ENCODE measurements at places on chromosomes 16 and 17. TPM values are rescaled to one million over a fixed set of nuclear protein-coding genes. Genes with fewer than 3 reads are reported as not detected.
A peak's percentile ranks its signal among the peaks of the same experiment; 100 is the strongest.

The CD300LB gene
- 0.09 TPM for polyA plus RNA-seq

DNA sequence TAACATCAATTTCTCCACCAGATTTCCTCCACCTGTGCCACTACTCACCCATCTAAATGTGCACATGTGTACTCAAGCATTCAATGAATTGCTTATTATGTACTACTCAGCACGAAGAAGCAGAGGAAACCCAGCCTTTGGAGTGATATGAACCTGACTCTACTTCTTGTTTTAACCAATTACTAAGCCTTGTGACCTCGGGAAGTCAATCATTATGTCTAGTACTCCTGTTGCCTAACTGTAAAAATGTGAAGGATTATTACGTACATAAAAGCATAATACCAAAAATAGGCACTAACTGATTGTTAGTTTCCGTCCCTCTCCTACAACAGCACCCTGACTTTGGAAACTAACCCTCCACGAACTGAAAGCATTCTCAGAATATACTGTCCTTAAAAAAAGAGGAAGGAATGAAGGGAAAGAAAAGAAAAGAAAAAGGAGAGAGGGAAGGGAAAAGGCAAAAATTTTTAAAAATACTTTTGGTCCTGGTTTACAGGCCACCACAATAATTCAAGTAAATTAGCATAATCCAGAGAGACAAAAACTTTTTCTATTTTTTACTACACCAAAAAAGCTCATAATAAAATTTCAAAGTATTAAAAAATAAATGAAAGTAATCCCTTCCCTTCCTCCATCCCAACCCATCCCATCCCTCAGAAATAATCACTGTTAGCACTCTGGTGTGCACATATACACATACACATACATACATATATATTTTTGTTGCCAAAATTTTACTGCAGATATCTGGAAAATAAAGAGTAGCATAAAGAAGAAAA is 53.6 kb downstream of the KANSL1 start:
- no peak for DNase-seq

The GLG1 gene
- polyA plus RNA-seq, result 46.8 TPM

DNA sequence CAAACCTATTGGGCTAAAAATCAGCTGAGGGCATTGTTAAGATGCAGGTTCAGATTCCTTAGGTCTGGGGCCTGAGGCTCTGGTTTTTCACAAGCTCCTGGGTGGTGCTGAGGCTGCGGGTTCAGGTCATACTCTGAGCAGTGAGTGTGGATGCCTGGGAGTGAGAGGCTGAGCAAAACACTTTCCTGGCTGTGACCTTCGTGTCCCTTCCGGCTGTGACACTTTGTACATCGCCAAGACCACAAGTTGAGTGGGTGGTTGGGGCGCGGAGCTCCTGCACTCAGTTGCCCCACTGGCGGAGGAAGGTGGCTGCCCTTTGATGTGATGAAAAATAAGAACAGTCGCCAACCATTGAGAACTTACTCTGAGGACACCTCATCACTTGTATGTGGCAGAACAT is 24.8 kb downstream of the CCR7 start:
- peak; percentile 36 for DNase-seq

The TBC1D3L gene
- polyA plus RNA-seq, result 2.8 TPM

- no peak for DNase-seq
Observed at GRCh38 chr16:8247993-8248392, 342.3 kb downstream of the TMEM114 start.

DNA sequence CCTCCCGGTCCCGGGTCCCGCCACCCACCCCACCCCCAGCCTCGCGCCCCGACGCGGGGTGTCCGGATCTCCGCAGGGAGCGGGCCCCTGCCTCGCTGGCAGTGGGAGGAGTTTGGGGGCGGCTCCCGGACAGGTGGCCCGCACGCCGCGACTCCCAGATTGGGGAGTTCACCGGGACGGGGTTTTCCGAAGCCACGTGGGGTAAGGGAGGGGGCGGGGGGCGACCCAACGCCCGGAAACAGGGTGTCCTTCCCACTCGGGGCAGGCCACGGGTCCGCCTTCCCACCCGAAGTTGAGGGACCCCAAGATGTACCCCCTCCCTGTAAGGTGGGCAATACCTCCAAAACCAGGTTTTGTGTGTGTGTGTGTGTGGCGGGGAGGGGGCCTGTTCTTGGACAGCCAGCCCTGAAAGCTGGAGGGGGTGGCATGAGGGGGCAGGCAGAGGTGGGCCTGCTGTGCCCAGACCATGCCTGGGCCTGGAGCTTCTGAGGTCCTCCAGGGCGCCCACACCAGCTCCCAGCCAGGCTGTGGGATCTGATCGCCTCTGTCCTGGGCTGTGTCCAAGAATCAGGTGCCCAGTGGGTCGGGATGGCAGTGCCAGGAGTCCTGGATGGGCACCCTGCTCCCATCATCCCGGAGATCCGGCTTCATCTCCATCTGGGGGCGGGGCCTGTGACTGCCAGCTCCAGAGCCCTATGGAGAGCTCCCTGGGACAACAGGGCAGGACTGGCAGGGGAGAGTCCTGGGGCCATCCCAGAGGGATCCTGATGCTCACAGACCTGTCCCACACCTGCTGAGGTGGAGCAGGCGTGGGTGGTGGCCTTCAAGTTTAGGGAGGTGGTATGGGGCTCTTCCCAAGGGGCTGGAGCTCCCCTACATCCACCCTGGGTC is 767 bp downstream of the SYNGR2 start:
- DNase-seq, result peak; percentile 80

DNA sequence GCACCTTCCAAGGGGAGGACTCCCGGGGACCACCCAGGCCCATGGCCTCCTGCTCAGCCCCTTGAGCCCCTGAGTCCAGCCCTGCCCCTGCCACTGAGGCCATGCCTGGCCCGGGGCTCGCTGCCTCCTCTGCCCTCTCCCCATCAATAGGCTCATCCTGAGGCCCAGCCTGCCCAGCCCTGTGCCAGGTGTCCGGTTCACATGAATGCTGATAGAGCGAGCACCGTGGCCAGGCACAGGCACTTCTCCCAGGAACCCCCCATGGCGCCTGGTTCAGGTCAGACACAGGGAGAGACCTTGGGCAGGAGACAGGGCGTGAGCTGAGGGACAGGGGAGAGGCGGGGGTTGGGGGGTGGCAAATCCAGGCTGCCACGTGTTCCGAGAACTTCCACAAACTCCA is 2.8 kb upstream of the PVALEF start:
- DNase-seq, result no peak

The METTL26 gene
- 128 TPM for polyA plus RNA-seq

The CDH1 gene
- 0.14 TPM for polyA plus RNA-seq

DNA sequence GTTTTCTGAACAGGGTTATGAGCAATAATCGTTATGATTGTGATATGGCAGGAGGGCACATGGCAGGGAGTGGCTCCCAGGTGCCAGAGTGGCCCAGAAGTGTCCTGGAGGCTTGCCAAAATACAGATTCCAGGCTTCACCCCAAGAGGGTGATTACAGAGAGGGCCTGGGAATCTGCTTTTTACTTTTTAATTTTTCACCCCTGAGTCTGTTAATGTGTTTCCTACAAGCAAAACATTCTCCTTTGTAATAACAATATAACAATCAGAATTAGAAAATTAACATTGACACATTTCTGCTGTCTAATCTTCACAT is 212.4 kb downstream of the SNX29 start:
- DNase-seq, result no peak

The AGRP gene
- polyA plus RNA-seq, result not detected

- no peak for DNase-seq
Observed at GRCh38 chr17:15914400-15915170, 30.3 kb upstream of the ADORA2B start.

DNA sequence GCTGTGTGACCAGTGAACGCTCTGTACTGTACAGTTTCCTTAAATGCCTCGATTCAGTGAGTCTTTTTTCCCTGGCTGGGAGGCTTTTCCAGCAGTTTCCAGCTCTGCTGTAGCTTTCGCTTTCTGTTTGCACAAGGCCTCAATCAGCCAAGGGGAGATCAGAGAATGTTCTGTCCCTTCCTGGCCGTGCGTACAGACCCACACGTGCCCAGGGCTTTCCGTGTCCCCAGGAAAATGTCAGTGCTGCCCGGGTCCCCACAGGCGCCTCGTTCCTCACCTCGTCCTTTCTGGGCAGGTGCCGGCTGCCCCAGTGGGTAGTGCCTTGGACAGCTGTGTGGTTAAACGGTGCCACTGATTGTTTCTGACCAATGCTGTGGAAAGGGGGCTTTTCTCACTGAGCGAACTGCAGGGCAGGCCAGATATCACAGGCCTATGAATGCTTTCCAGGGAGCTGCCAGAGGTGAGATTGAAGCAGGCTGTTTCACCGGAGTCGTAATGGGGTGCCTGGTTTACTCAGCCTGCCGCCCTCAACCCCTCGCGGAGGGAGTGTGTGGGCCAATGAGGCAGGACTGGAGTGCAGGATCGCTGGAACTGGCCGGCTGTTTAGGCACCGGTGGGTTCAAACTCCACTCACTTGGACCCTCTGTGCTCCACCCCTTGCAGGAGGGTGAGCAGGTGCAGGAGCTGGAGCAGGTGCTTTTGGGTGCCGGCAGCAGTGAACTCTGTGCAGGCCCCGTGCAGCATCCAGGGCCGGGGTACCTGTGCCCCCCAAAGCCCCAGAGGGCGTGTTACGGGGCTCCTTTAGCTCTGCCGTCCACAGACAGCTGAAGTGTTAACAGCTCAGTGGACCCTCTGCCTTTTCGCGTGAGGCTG is 44.4 kb downstream of the ZNF778 start:
- no peak for DNase-seq

GRCh38 chr16:67542464-67542863 is 13.8 kb downstream of the RIPOR1 start:
- peak; percentile 73 for DNase-seq

DNA sequence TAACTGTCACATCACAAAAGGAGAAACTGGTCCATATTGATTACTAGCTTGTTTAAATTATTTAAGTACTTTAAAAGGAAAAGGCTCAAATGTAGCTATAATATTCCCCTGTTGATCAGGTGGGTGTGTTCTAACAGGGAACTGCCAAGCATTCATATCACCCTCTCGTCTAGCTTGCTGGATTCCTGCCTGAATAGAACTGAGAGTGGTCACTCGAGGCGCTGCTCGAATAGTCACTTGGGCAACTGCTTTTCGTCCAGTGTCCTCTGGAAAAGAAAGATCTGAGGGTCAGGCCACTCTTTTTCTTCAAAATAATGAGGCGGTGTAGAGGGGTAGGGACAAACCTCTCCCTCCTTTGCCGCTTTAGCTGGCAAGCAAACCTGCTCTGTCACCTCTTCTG is 36.4 kb upstream of the USP22 start:
- no peak for DNase-seq
